Lower lobe of right lung (tissue), 2 donors: ENCODE measurements at places on chromosomes 1 and 21. TPM values are rescaled to one million over a fixed set of nuclear protein-coding genes. Genes with fewer than 3 reads are reported as not detected.

DNA sequence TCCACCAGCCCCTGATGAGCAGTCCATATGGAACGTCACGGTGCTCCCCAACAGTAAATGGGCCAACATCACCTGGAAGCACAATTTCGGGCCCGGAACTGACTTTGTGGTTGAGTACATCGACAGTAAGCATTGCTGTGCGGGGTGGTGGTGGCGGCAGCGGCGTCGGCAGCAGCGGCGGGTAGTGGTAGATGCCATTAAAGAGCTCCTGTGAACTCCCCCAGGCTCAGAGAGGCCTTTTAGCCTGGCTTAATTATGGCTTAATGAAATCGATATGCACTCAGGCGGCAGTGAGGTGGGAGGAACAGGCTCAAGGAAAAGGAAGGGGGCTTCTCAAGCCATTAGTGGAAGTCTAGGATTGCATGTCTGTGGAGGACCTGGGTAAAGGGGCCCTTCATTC is 41.9 kb upstream of the CNTN2 start:
- no peak for DNase-seq

GRCh38 chr1:226677027-226678020 is 61.8 kb downstream of the ITPKB start:
- DNase-seq, result no peak

DNA sequence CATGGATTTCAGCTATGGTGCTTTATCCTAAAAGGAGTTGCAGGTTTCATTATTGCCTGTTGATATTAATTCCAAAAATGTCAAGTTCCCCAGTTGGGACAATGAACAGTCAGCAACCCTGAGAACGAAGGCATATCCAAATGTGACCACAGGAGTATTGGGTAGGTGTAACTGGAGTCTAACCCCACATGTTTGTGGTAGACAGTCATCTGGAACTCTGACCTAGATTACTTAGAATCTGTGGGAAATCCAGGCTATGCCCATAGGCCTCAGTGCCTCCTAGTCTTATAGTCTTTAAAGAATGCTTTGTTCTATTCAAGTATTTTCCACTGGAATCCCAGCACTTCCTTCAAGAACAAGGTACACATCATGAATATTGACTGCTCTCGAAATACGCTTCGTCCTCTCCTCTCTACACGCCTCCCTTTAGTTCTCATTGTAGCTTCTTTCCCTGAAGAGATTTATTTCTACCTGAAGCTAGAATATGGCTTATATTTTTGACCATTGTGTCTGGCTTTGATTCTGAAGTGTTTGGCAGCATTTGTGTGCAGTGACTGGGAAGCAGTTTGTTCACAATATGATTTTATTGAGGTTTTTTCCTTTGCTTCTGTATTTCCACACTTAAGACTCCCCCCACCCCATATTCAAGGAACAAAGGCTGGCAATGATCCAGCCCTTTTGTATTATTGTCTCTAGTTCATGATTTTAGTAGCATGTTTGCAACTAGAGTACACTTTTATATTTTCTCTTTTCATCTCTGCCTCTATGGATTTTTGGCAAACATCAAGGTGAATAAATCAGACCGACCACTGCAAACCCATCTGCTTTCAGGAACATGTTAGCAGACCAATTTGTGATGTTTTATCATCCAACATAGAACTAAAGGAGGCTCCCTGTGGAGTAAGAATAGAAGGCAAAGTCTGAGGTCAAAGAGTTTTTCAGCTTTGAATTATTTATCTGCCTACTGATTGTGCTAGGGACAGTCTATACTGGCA is 178.6 kb downstream of the GPR52 start:
- no peak for DNase-seq

GRCh38 chr1:151336556-151336955 is 9.3 kb upstream of the PI4KB start:
- no peak for DNase-seq

The SH2D1B gene
- 1.9 TPM for total RNA-seq
